Activated CD8-positive, alpha-beta memory T cell treated with anti-CD3 and anti-CD28 coated beads for 1 hour (primary cell): ENCODE measurements at places on chromosomes 5 and 9.

DNA sequence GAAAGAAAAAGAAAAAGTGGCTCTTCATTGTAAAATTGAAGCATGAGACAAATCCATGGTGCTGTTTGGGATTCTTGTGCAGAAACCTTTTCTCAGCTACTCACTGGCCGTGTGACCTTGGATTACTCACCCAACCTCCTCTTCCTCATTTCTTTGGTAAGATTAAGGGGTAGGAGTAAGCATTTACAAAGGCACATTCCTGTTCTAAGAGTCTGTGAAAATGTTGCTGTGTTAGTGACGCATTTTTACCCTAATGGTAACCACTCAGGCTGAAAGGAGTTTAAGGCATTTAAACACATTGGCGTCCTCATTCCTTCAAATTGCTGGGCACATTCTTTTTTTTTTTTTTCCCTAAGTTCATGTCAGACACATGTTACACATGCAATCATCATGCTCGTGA lies 4.3 kb downstream of the RAI14 start:
- no peak for DNase-seq

DNA sequence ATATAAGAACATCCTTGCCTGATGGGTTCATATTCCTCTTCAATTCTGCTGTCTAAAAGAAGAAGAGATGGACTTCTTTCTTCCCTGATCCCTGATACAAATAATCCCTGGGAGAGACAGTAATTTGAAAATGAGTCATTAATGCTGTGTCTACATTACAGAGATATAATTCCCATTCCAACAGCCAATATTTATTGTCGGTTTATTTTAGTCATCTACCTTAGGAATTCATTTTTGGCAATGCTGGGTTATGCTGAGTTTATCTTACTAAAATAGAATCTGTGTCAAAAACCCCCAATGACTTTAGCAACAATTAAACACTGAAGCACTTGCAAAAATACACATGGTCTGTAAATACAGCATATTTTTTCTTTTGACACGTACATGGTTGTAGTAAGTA lies 23.9 kb downstream of the ZNF474 start:
- no peak for DNase-seq

- DNase-seq = no peak
Measured at GRCh38 chr9:84780385-84780784, 110.9 kb downstream of the NTRK2 start.

DNA sequence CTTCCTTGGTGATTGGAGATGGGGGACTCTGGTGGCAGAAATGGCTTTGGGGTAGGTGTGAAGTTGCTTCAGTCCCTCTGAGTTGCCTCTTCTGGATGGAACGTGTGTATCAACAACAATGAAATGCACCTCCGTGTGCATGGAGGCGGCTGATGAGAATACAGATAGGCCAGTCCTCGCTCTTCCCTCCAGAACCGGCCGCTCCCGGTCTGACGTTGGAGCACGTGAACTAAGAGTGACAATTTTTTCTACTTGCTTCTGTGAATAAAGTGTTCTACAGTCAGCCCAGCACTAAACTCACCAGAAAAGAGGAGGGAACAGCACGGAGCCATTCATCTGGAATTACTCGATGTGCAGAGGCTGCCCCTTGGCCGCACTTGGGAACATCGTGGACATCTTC lies 90.7 kb downstream of the ANKRD33B start:
- DNase-seq = no peak

DNA sequence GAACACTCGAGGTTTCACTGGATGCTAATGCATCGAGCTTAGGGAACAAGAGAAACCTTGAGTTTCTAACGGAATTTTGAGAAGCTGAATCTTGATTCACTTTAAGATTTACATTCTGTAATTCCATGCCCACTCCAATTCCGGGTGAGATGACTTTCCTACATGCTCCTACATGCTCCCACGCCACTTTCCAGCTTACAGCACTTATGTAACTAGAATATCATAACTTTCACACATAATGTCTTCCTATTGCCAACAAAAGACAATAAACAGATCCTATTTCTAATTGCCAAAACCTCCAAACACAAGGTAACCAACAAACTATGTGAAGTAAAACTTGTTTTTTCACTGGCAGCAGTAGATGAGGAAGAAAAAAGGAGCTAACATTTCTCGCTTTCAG lies 72.9 kb downstream of the ECPAS start:
- DNase-seq = no peak

DNA sequence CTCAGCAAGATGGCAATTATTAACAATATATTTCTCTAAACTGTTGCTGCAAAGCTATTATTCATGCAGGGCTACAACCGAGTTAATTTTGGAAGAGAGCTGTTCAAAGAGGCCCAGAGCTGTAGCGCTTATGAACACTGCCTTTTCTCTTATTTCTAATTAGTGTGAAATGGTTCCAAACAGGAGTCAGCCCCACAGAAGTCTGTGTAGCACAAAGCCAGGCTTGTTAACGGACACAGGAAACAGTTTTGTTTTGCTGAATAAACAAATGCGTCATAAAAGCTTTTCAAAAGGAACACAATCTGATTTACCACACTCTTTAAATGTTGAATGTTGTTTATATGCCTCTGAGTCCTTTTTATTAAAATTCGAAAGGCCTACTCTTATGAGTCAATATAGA lies 396.5 kb downstream of the ANXA1 start:
- no peak for DNase-seq
